ENCODE measurements at places on chromosomes 4 and X. TPM values are rescaled to one million over a fixed set of nuclear protein-coding genes. Genes with fewer than 3 reads are reported as not detected.

TCP11X2 gene
- not detected for polyA plus RNA-seq

RNF150 gene
- not detected for polyA plus RNA-seq

ENAM gene
- not detected for polyA plus RNA-seq

PLAC1 gene
- polyA plus RNA-seq: not detected

CITED1 gene
- 1.8 TPM for polyA plus RNA-seq

CYSLTR1 gene
- polyA plus RNA-seq: 18.5 TPM

ACTRT1 gene
- polyA plus RNA-seq: not detected

GALNTL6 gene
- polyA plus RNA-seq: not detected

TSC22D3 gene
- polyA plus RNA-seq: 681 TPM

PAGE5 gene
- not detected for polyA plus RNA-seq

TMEM35A gene
- polyA plus RNA-seq: not detected

LRRC66 gene
- not detected for polyA plus RNA-seq

AWAT2 gene
- polyA plus RNA-seq: not detected

MAGEA4 gene
- not detected for polyA plus RNA-seq

All from immature natural killer cell (primary cell).